ENCODE measurements at places on chromosomes 1 and 21.

- no peak for DNase-seq
Observed at GRCh38 chr21:45248893-45249381, 38.8 kb downstream of the POFUT2 start.

- DNase-seq = no peak
Observed at GRCh38 chr1:18724801-18725200, 94.2 kb downstream of the PAX7 start.

DNA sequence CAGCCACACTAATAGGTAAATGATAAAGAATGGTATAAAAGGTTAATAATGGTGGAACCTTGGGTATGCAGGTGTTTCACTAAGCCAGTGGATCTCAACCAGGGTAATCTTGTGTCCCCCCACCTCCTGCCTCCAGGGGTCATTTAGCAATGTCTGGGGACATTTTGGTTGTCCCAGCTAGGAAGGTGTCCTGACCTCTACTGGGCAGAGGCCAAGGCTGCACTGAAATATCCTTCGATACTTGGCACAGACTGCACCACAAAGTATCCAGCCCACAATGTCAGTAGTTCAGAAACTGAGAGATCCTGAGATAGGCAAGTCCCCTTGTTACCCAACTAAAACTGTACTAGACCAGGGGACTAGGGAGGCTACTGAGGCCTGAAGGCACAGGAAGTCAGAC is 113.6 kb upstream of the TIAM1 start:
- DNase-seq = no peak

- no peak for DNase-seq
Observed at GRCh38 chr1:1293263-1294249, 13.3 kb downstream of the SCNN1D start.

DNA sequence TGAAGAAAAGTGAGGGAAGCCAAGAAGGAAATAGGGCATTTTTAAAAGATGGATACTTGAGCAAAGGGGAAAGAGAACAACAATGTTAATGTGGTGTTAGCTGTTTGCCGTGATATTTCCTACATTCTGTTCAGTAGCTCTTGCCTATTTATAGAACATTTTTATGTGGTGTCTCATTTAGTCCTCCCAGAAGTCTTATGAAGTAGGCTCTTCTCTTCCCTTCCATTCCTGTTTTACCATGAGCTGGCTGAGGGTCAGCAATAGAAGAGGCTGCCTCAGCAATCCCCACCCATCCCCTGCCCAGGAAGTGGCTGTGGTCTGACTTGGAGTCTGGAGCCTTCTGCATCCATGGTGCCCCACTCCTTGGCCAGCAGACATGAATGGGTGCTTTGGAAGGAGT is 60.1 kb downstream of the KIAA0040 start:
- no peak for DNase-seq

- no peak for DNase-seq
Observed at GRCh38 chr1:65470766-65471165, 50.3 kb downstream of the LEPR start.

DNA sequence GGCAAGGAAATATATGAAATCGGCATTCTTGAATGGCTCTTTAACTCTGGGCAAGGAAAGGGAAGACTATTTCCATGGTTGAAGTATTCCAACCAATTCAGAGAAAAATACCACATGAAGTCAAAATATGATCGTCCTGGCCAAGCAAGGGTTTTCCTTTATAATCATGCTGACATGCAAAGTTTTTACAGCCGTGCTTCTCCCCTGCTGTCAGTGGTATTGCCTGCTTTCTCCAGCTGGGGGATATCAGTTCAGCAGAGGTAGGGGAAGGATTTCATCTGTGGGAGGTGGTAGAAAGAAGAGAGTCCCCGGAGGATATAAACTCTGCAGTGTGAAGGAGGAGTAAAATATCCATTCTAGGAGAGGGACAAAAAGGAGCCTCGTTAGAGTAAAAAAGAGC is 322.8 kb downstream of the PAPPA2 start:
- DNase-seq = no peak

- DNase-seq = no peak
Observed at GRCh38 chr21:38269576-38269936, 12.8 kb downstream of the KCNJ15 start.

DNA sequence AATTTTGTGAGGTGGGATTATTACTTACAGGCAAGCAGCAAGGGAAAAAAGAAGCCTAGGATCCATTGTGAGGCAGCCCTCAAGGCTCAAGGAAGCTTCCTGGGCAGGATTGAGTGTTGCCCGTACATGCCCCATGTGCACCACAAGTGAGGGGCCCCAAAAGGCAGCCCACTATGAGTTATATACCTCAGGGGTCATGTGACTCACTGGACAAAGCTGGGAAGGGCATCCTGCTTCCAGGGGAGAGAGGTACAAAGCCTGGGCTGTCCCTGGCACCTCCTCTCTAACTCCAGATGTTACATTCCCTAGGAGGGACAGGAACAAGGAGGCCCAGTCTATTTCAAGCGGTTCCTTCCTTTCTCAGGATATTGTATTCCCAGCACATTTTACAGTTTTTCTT is 34.0 kb upstream of the CD1D start:
- no peak for DNase-seq
